ENCODE measurements at places on chromosomes 3 and 15. TPM values are rescaled to one million over a fixed set of nuclear protein-coding genes. Genes with fewer than 3 reads are reported as not detected.

DOCK3 gene
- 0.03 TPM for polyA plus RNA-seq

CLRN1 gene
- polyA plus RNA-seq: not detected

NPAP1 gene
- polyA plus RNA-seq: not detected

RBMS3 gene
- not detected for polyA plus RNA-seq

GPR27 gene
- polyA plus RNA-seq: not detected

SPTBN5 gene
- polyA plus RNA-seq: not detected

KLHL40 gene
- not detected for polyA plus RNA-seq

ERICH6 gene
- not detected for polyA plus RNA-seq

TTLL13 gene
- polyA plus RNA-seq: not detected

PLSCR2 gene
- polyA plus RNA-seq: not detected

Measured in K562 (cell line).